ENCODE measurements at places on chromosomes 3 and 15. TPM values are rescaled to one million over a fixed set of nuclear protein-coding genes. Genes with fewer than 3 reads are reported as not detected.

The ALDH1A3 gene
- total RNA-seq, result 355 TPM

The GUCA1C gene
- total RNA-seq, result not detected

The CACNA2D3 gene
- 1.0 TPM for total RNA-seq

The MESP2 gene
- 0.21 TPM for total RNA-seq

The CLDN18 gene
- total RNA-seq, result not detected

The C2CD4A gene
- 3.0 TPM for total RNA-seq

The ONECUT1 gene
- not detected for total RNA-seq

The TGM4 gene
- total RNA-seq, result 0.34 TPM

The C2CD4B gene
- total RNA-seq, result 0.28 TPM

The B3GNT5 gene
- 43.7 TPM for total RNA-seq

The GATA2 gene
- total RNA-seq, result not detected

The THPO gene
- not detected for total RNA-seq

The CTDSPL2 gene
- 60.1 TPM for total RNA-seq

The CDC25A gene
- 8.2 TPM for total RNA-seq

The PLCL2 gene
- 5.4 TPM for total RNA-seq

The C3orf20 gene
- total RNA-seq, result not detected

The LRTM1 gene
- not detected for total RNA-seq

The CYP19A1 gene
- not detected for total RNA-seq

The CACNA1D gene
- total RNA-seq, result under 0.01 TPM

The PDZRN3 gene
- 0.34 TPM for total RNA-seq

The SI gene
- total RNA-seq, result not detected

The NR2F2 gene
- total RNA-seq, result 1.7 TPM

The DOCK3 gene
- total RNA-seq, result under 0.01 TPM

The TRPM1 gene
- total RNA-seq, result 0.68 TPM

The EPHB3 gene
- total RNA-seq, result 11.3 TPM

The CHRM5 gene
- total RNA-seq, result not detected

The SOX14 gene
- total RNA-seq, result not detected

The PRR20G gene
- not detected for total RNA-seq

The SENP5 gene
- total RNA-seq, result 56.4 TPM

The SCN11A gene
- under 0.01 TPM for total RNA-seq

The EXD1 gene
- total RNA-seq, result 0.21 TPM

The PRTG gene
- under 0.01 TPM for total RNA-seq

The ALG1L2 gene
- not detected for total RNA-seq

The RAD51 gene
- total RNA-seq, result 0.28 TPM

The ZDHHC3 gene
- total RNA-seq, result 53.7 TPM

The C3orf85 gene
- total RNA-seq, result not detected

The SLC28A1 gene
- not detected for total RNA-seq

The ACTRT3 gene
- total RNA-seq, result 1.5 TPM

The ADPRH gene
- 0.68 TPM for total RNA-seq

The DNAJA4 gene
- 5.8 TPM for total RNA-seq

The CADM2 gene
- total RNA-seq, result 0.28 TPM

The AP4E1 gene
- total RNA-seq, result 20.4 TPM

The SENP8 gene
- 2.7 TPM for total RNA-seq

The LNP1 gene
- total RNA-seq, result 1.4 TPM

The GABRG3 gene
- total RNA-seq, result not detected

The FEZF2 gene
- not detected for total RNA-seq

The CD86 gene
- total RNA-seq, result 0.07 TPM

The SMCO1 gene
- total RNA-seq, result not detected

The RBP2 gene
- not detected for total RNA-seq

The CRYGS gene
- 1.2 TPM for total RNA-seq

The HDC gene
- under 0.01 TPM for total RNA-seq

The SMC4 gene
- total RNA-seq, result 18.2 TPM
